ENCODE measurements at places on chromosomes 2 and 18.

DNA sequence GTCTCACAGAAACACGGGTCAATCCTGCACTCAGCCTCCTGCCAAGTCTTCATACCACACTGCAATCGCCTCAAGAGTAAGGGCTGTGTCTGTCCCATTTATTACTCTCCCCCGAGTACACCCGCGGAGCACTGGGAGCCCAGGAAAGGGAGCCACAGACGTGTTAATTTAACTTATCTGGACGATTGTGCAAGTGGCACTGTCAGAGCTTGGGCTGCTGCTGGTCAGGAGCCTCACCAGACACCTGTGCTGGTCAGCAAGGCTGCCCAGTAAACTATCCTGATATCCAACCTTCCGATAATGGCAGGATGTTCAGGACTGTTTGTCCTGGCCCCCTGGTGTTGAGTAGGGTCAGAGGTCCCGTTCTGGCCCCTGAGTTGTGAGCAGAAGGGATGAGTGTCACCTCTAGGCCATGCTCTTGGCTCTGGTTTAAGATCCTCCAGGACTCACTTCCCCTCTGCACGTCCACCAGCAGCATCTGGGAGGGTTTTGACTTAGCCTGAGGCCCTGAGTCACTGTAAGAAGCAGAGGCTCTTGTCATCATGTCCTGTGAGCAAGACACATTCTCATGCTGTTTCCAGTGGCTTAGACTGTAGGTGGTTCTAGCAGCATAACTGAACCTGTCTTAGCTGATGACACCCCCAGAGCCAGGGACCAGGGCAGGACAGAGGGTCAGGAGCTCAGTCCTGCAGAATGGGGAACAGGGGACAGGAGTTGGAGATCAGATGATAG, 82.5 kb upstream of the ARL4C start:
- DNase-seq = no peak

DNA sequence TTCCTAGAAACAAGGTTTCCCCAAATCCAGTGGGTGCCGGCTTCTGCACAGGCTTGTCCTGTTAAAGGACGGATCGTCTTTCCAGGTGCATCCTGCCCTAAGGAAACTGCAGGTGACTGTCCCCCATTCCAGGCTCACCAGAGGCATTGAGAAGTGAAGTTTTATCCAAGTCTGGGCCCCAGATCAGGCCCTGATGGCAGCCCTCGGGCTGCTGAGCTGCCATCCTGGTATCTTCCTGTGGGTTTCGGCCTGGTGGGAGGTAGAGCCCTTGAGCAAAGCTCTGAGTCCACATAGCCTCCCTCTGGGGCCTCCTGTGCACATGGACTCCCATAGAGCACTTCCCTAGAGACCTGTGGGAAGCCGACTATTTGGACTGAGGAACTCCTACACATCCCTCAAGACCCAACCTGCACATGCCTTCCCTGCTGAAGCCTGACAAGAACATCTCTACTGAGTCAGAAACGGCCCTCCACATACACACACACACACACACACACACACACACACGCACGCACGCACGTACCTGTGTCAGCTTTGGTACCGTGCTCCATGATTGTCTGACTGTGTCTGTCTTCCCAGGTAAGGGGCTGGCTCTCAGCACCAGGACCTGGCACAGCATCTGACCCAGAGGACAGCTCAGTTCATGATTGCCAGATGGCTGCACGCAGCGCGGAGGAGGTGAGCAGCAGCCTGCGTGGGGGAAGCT, 16.4 kb downstream of the TNS1 start:
- DNase-seq = no peak

DNA sequence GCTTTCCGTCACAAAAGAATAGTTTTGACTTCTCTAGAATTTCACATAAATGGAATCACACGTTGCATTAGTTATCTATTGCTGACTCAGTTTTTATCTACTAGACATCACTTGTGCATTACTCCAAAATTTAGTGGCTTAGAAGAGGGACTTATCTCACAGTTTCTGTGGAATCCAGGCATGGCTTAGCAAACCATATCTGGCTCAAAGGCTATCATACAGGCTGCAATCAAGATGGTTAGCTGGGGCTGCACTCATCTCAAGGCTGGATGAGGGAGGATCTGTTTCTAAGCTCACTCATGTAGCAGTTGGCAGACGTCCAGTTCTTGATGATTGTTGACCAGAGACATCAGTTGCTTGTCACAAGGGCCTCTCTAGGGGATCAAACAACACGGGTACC, 6.6 kb upstream of the DSC3 start:
- DNase-seq = no peak

GRCh38 chr2:138084206-138084605, 119.9 kb downstream of the HNMT start:
- DNase-seq = no peak

Measured in stimulated activated naive CD8-positive, alpha-beta T cell treated with anti-CD3 and anti-CD28 coated beads, Interleukin-15, amount 100 ng/mL, for 72 hours (primary cell).